ENCODE measurements at places on chromosomes 4 and X. TPM values are rescaled to one million over a fixed set of nuclear protein-coding genes. Genes with fewer than 3 reads are reported as not detected.

The IL15 gene
- 15.6 TPM for total RNA-seq

- peak; percentile 82 for DNase-seq
Observed at GRCh38 chr4:26248647-26249046, 72.2 kb upstream of the RBPJ start.

DNA sequence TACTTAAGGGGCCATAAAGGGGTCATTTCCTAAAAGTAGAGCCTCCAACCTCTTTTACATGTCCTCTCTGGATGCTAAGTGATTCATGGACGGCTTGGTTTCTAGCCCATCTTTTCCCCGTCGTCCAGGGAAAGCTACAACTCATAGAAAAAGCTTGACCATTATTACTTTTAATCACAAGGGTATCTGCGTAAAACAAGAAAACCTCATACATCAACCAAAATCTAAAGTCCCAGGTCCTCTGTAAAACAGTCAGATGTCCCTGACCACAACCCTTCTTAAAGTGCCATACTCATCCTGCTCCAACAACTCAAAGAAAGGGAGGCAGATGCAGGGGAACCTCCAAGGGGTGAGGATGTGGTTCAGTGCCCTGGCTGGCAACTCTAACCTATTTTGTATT is 29.6 kb downstream of the ADGRA3 start:
- no peak for DNase-seq

DNA sequence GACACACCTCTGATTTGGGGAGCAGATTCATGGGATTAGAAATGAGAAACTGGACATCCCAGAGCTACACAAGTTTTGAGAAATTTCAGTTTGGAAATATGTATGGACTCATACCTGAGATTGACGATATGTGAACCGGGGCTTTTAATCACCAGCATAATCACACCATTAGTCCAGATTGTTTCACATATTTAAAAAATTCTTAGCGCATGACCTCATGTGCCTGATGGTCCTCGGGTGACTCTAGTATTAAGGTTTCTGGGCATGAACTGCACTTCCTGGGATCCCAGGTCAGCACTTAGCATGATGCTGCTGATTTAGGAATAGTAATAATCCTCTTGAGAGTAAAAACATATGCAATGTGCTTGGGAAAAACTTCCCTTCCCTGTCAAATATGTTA is 91.9 kb upstream of the BCOR start:
- DNase-seq = no peak

GRCh38 chr4:144176476-144176875 is 36.0 kb upstream of the GYPA start:
- no peak for DNase-seq

GRCh38 chr4:145252190-145252589 is 71.8 kb upstream of the OTUD4 start:
- DNase-seq = no peak

- DNase-seq = no peak
Observed at GRCh38 chr4:11626066-11626465, 197.4 kb upstream of the HS3ST1 start.

Measured in stomach (tissue), 19 donors.